GM12892 (cell line): ENCODE measurements at places on chromosomes 1 and 21.

- DNase-seq: no peak
Measured at GRCh38 chr1:61055110-61055614, 27.2 kb upstream of the NFIA start.

GRCh38 chr1:219041818-219042217 lies 131.9 kb upstream of the LYPLAL1 start:
- no peak for DNase-seq

DNA sequence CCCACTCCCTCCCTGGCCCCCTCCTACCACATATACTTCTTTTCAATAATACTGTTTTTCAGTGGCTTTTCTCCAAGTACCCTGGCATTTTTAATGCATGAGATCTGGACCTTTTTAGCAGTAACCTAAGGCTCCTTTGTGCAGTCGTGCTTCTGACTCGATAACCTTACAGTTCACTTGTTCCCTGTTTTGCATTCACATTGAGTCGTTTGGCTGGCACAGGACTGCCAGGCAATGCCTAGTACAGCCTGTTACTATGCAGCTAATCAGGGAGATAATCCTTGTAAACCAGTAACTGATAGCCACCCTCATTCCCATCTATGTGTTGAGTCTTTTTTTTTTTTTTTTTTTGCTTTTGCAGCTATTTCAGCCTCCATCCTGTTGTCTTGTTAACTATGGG lies 3.7 kb downstream of the ATP1B1 start:
- DNase-seq: no peak

- DNase-seq: no peak
Measured at GRCh38 chr1:165826565-165827267, 698 bp upstream of the UCK2 start.

DNA sequence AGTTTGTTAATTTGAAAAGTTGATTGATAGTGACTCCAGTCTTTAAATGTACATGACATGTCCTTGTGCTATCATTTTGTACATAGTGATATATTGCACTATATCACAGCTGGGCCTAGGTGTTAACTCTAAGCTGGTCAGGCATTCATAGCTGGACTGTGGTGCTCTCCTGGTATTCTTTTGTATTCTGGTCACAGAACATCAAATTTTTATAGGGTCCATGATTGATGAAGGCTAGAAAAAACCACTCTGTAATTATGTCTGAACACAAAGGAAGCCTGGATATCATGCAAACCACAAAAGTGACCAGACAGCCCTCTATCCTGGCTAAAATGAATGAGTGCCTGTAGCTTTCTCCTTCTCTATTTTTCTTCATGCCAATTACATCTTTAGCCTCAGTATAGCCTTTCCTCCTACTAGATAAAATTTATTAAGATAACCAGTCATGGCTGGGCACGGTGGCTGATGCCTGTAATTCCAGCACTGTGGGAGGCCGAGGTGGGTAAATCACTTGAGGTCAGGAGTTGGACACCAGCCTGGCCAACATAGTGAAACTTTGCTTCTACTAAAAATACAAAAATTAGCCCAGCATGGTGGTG lies 134.9 kb upstream of the B3GALT2 start:
- DNase-seq: no peak

DNA sequence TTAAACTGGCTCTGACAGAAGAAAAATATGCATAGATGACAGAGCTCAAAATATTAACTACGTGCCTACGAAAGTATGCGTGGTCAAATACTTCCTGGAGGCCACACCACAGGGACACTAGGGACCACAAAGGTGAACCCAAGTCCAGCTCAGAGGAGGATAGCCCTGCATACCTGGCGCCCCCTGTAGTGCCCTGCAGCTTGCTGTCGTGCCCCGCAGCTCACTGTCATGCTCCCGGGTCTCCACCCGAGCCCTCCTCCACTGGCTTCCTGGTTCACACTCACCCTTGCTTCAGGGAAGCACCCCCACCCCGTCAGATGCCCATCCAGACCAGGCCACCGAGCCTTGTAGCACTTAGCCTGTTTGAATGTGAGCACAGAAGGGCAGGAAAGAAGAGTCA lies 16.7 kb upstream of the NADK start:
- no peak for DNase-seq
